ENCODE measurements at places on chromosomes 1 and 21.

DNA sequence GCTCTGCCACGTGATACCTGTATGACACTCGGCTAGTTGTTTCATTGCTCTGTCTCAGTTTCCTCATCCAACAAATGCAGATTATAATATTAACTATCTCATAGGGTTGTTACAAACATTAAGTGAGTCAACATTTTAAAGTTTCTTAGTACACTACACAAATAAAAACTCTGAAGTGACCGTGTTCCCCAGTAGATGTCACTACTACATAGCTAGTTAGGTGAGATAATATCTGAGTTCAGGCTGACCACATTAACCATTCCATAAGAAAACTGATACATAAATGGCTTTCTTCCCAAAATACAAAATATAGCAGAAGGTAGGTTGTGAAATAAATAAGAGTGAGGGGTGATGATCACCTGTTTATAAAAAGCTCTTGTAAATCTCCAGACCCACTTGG is 214.1 kb downstream of the NUF2 start:
- DNase-seq, result peak; percentile 52

- DNase-seq, result no peak
These were observed 232.3 kb downstream of the GRIK3 start for GRCh38 chr1:36802018-36802417.

DNA sequence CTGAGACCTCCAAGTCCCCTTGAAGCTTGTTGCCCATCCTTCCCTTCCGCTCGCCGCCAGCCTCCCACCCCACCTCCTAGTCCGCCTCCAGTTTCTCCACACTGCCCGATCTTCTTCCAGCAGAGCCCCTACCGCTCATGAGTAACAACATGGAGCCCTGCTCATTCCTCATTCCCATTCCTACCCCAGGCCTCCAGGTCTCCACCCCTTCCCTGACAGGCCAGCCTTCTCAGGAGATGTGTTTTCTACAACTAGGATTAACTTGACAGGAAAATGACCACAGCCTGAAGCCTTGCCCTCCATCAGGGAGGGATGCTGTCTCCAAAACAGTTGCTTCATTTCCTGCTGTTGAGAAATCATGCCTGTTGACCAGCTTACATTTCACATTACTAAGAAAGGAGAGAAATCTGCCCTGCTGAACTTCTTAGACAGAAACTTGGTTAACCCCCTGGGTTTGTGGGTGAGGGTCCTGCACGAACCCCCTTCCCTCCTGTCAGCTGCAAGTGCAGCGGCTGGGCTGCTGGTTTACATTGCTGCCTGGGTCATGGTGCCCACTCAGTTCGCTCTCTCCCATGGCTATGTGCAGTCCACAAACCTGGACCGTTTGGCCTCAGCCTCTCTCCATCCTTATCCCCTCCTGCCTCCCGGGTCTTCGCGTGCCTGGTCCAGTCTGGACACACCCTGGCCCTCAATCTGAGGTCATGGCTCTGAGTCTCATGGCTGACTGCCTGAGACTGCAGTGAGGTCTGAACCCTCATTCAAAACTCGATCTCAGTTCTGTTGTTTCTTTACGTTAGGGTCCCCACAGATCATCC is 16.1 kb upstream of the CHI3L1 start:
- DNase-seq, result no peak

DNA sequence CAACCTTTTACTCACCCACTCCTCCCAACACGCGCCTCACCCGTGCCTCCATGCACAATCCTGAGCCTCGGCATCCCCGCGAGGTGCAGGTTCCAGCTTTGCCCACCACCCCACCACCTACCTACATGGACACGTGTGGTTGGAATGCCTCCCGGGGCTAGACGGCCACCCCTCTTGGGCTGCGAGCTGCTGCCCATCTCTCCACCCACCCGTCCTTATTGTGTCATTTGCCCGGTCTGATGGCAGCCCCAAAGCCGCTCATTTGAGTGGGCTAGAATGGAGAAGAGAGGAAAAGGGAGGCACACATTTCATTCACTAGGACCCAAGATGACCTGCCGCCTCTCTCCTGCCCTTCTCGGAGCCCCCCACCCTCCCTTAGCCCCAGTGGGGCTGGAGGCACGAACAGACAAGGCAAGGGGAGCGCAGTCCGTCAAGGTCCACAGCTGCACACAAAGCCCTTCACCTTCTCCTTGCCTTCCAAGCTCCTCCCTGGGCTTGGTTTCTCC is 785 bp downstream of the ZNF697 start:
- DNase-seq, result no peak

DNA sequence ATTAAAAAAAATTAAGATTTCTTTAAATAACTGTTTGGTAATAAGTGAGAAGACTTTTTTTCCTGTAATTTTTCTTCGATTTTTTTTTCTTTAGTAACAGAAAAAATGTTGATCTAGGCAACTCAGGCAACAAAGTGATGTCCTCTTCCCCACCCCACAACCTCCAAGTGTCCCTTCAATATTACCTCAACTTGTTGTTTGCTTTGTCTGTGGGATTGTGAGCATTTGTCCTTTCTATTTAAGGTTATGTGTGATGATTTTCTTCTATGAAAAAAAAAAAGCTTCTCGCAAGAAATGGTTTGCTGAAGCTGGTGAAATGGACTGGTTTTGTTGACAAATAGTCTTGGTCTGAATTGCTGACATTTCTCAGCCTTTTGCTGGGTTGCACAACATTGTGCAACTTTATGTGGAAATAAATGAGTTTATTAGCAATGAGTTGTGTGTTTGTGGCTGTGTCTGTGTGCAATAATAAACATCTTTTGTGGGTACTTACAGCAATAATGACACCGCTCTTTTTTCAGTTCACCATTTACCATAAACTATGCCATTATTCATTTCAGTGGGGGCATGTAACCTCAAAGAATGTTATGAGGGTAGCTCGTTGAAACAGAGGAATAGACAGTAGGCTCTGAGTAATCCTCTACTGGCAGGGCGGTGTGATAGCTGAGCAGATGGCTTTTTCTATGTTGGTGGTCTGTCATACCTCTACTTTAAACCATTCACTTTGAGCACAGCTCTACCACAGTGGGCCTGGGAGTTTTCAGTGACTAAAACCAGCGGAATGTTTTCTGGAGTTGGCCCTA is 218.4 kb downstream of the HLX start:
- DNase-seq, result no peak

DNA sequence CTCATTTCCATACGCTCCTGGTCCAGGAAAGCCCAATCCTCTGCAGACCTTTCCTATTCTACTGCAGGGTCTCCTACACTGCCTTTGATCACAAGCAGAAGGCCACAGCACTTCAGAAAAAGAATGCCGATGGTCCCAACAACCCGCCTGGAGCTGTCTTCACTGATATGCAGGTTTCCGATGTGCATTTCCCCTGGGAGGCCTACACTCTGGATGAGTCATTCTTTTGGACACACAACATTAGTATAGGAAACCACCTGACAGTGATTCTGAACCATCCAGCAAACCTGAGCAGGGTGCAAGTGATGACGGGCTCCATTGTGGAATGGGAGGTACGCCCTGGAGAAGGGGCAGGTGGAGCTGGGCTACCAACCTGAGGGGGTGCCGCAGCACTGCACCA is 15.0 kb downstream of the PCAT6 start:
- DNase-seq, result no peak

GRCh38 chr21:42096566-42096965 is 25.4 kb downstream of the UMODL1 start:
- no peak for DNase-seq

GRCh38 chr1:162389021-162389818 is 7.7 kb downstream of the C1orf226 start:
- DNase-seq, result no peak

DNA sequence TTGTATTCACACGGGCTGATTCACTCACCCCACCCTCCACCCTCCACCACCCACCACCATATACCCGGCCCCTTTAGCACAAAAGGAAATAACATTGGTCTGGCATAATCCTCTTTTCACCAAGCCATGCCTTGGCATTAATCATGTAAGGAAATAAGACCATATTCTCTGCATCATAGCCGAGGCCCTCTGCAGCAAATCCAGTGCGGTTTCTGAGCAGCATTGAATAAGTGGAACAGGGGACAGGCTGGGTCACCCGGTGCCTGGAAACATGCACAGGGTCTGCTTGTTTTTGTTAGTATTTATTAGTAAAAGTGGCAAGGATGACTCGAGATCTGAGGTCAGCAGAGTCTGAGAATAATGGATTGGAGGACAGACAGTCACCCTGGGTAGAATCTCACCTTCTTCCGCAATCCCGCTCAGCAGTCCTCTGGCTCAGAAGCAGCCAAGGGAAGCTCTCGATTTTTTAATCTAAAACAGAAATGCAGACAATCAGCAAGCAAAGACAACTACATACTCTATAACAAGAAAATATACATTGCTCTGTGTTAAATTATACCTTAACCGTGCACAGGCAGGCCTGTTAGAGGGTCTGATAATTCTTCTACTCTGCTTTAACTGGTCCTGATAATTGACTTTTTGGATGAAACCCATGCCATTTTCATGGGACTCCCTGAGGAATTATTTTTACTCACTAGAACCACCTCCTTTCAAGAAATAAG is 52.4 kb upstream of the CDC42BPA start:
- DNase-seq, result peak; percentile 72

- DNase-seq, result no peak
These were observed 5.9 kb downstream of the SSR2 start for GRCh38 chr1:156014829-156015228.

DNA sequence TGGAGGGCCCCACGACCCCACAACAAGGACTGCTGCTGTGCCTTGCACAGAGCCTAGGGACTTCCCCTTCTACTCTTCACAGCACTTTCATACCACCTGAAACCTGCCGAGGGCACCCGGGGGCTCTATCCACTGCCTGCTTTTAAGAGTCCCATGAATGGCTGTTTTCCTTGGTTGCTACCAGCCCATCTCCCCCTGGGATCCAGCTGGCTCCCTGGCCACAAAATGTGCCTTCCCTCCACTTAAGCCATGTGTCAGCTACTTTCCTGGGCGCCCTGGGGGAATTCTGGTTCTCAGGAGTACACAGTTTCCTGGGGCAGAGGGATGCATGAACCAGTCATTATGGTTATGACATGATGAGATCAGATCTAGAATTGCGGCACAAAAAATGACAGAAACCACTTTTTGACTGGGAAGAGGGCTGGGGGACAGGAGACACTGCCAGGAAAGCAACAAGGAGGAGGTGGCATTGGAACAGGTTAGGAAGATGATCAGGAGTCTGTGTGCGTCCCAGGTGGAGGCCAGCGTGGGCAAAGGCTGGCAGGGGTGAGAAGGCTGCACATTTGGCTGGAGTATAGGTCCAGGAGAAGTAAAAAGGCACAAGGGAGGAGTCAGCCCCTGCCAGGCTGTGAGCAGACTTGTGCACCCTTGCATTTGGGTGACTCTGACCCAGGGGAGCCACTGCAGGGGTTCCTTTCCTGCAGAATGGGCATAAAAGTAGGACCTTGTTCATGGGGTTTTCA is 3.2 kb upstream of the TNFRSF8 start:
- DNase-seq, result no peak
